ENCODE measurements at places on chromosomes 7 and 10.

GRCh38 chr7:157620616-157621015 lies 283.8 kb downstream of the DNAJB6 start:
- H3K27ac ChIP-seq = no peak overlapping the region
- no peak for DNase-seq
- no peak overlapping the region for H3K4me3 ChIP-seq
- no peaks in the 10 kb centered on the region for H3K27me3 ChIP-seq
- peaks cover 1% of the 10 kb centered on the region for H3K4me1 ChIP-seq

DNA sequence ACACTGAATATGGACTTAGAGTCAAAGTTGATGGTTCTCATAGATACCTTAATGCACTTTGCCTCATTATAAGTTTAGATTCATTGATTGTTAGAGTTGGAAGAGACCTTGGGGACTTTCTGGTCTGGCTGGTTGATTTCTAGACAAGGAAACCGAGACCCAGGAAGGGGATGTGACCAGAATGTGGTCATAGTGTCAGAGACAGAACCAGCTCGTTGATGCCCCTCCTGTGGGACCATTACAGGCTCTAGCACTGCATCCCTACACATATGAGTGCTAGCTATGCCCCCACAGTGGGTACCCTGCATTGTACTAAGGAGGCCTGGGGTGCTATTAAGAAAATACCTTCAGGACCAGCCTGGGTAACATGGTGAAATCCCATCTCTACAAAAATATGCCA lies 306.6 kb downstream of the CAMK1D start:
- H3K27me3 ChIP-seq = no peaks in the 10 kb centered on the region
- no peaks in the 10 kb centered on the region for H3K4me1 ChIP-seq
- H3K36me3 ChIP-seq = no peaks in the 10 kb centered on the region
- no peak overlapping the region for H3K27ac ChIP-seq
- no peak overlapping the region for H3K4me3 ChIP-seq

DNA sequence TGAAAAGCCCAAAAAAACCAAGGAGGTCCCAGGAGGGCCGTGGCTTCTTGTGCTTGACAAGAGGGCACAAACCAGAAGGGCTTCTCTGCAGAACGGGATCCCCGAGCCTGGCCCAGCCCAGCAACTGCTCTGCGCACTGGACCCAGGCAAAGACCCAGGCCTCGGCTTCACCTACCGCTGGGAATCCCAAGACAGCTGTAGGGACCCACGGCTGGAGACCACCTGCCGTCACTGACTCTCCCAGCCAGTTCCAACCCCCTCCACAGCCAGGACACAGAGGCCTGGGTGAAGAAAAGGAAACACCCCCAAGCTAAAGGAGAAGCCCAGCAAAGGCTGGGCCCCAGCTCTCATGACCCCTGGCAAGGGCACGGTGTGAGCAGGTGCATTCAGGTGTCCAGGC lies 24.3 kb downstream of the PDGFA start:
- no peak for DNase-seq
- no peaks in the 10 kb centered on the region for H3K27me3 ChIP-seq
- no peaks in the 10 kb centered on the region for H3K36me3 ChIP-seq
- no peak overlapping the region for H3K4me3 ChIP-seq
- H3K27ac ChIP-seq = no peak overlapping the region

DNA sequence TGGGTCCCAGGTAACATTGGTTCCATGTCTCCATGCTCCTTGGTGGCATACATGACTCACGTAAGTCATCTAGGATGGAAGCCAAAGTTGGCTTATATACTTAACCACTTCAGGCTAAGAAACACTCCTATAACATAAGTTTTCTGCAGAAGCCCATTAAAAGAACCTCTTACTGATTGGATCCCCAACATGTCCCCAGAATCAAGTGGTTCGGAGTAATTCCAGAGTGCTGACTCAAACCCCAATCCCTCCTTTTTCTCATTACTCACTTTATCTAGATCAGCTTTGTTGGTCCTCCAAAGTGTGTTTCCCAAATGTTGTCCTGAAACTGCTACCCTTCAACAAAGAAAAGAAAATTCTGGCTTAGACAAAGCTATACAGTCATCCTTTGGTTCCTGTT lies 10.1 kb upstream of the ATOH7 start:
- no peak overlapping the region for H3K4me3 ChIP-seq
- H3K27ac ChIP-seq = no peak overlapping the region
- peaks cover 2% of the 10 kb centered on the region for H3K4me1 ChIP-seq
- DNase-seq = no peak
- peaks cover 6% of the 10 kb centered on the region for H3K27me3 ChIP-seq

- peaks cover 3% of the 10 kb centered on the region for H3K4me1 ChIP-seq
- no peaks in the 10 kb centered on the region for H3K27me3 ChIP-seq
- no peaks in the 10 kb centered on the region for H3K36me3 ChIP-seq
- H3K4me3 ChIP-seq = no peak overlapping the region
- no peak overlapping the region for H3K27ac ChIP-seq
These were observed 105.0 kb downstream of the PHTF2 start for GRCh38 chr7:77903597-77903996.

- H3K4me3 ChIP-seq = no peak overlapping the region
- H3K27ac ChIP-seq = no peak overlapping the region
- H3K36me3 ChIP-seq = no peaks in the 10 kb centered on the region
- DNase-seq = peak; percentile 26
- peaks cover 8% of the 10 kb centered on the region for H3K4me1 ChIP-seq
These were observed 57.8 kb downstream of the LGI1 start for GRCh38 chr10:93815304-93816096.

Data from neuronal stem cell (in vitro differentiated cells).